K562 (cell line): ENCODE measurements at places on chromosomes 5 and 9. TPM values are rescaled to one million over a fixed set of nuclear protein-coding genes. Genes with fewer than 3 reads are reported as not detected.
A peak's percentile ranks its signal among the peaks of the same experiment; 100 is the strongest.

GRCh38 chr5:131550606-131551005 lies 84.4 kb downstream of the RAPGEF6 start:
- DNase-seq: no peak

DNA sequence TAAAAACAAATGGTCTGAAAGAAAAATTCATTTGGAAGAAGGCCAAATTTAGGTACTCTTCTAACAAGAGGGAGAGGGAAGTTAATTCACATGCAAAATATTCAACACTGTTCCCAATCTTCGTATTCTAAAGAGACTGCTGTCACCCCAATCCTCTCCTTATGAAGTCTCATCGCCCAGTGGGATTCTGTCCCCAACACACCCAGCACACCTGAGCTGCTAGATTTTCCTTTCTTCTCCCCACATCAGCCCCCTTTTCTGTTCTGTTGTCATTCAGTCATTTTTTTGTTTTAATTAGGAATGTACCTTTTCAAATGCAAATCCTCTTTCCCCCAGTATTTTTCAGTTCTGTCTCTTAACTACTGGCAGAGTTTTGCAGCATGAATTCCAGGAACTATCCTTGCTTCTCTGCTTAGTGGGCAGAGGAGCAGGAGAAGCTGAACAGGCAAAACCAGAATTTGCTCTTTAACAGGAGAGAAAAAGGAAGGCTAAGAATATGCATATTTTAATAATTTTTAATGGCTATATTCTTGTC lies 366.9 kb downstream of the MAN2A1 start:
- DNase-seq: no peak

DNA sequence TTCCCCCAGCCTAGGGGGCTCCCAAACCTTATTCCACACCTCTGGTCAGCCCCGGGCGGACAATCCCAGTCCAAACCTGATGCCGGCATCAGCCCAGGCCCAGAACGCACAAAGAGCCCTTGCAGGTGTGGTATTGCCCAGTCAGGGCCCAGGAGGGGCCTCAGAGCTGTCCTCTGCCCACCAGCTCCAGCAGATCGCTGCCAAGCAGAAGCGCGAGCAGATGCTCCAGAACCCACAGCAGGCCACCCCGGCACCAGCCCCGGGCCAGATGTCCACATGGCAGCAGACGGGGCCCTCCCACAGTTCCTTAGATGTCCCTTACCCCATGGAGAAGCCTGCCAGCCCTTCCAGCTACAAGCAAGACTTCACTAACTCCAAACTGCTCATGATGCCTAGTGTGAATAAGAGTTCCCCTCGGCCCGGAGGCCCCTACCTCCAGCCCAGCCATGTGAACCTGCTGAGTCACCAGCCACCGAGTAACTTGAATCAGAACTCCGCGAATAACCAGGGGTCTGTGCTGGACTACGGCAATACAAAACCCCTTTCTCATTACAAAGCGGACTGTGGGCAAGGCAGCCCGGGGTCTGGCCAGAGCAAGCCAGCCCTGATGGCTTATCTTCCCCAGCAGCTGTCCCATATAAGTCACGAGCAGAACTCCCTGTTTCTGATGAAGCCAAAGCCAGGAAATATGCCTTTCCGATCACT lies 27.6 kb upstream of the LTC4S start:
- peak; percentile 73 for DNase-seq

DNA sequence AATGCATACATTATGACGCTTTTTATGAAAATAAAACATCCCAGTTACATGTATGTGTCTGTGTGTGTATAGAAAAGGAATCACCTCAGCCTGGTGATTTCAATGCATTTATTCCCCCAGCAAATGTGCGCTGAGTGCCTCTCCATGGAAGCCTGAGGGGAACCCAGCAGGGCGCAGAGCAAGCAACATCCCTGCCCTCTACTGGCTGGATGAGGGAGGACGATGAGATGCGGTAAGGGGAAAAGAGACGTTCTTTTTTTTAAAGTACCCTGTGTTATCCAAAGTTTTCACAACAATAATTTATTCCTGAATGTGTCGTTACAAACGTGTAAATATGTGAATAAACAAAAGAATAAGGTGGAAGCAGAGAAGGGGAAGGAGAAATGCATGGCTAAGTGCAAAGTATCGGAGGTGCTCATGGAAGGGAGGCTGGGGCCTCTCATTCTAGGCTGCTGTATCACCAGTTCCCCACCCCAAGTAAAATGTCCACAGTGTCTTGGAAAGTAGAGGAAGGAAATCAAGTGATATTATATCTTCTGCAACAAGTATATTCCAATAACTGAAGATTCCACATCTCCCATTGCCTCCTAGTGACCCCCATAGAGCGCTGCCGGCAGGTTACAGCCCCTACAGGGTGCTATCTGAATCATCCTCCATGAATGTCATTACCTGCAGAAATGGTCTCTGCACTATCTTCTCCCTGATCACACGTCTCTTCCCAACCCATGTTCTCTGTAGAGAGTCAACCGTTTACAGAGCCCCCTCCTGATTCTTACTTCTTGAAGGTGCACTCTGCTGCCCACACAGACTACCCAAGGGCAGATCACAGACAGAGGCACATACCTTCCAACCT lies 13.0 kb upstream of the ABLIM3 start:
- peak; percentile 61 for DNase-seq

GRCh38 chr9:83239747-83240146 lies 176.8 kb upstream of the RASEF start:
- no peak for DNase-seq

- no peak for DNase-seq
These were observed 149.7 kb downstream of the SEMA6A start for GRCh38 chr5:116424951-116425350.

GRCh38 chr5:59770953-59771352 lies 122.6 kb downstream of the PDE4D start:
- no peak for DNase-seq

DNA sequence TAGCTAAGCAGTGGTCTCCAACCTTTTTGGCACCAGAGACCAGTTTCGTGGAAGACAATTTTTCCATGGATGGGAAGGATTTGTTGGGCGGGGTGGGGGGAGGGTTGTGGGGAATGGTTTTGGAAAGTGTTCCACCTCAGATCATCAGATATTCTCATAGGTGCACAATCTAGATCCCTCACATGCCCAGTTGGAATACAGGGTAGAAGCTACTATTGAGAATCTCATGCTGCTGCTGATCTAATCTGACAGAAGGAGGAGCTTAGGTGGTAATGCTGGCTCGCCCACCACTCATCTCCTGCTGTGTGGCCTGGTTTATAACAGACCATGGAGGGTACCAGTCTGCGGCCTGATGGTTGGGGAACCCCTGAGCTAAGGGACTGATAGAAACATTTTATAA lies 662.7 kb upstream of the RGMB start:
- no peak for DNase-seq

- no peak for DNase-seq
These were observed 907.1 kb downstream of the MAT2B start for GRCh38 chr5:164412531-164412930.

GRCh38 chr9:70988551-70988950 lies 132.9 kb downstream of the TRPM3 start:
- no peak for DNase-seq

GRCh38 chr5:125225424-125225823 lies 479.0 kb upstream of the ZNF608 start:
- no peak for DNase-seq

DNA sequence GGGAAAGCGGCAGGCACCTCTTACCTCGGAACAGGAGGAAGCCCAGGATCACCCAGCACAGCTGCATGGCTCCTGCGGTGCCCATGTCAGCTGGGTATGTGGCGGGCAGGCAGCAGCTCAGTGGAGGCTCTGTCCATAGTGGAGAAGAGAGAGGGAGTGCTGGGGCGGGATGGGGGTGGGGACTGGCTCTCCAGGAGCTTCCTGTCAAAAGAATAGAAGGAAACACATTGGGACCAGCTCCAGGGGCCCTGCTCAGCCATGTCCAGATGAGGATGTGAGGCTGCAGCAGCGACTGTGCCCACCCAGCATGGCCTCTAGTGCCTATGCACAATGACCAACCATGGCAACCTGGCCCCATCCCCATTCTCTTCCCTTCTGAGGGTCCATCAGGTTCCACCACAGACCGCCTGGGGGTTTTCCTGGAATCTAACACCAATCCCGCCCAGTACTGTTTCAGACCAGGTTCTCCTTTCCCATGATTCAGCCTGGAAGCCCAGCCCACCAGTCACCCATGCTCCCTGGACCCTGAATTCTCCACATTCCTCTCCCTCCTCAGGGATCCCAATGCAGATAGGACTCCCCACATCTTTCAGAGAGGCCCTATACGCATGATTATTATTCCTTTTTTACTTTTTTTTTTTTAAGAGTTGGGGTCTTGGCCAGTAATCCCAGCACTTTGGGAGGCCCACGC lies at the start of gene ECSCR:
Gene ECSCR, minus strand, starts transcription at position 158 of the 691 bp plus-strand sequence. Its CDS starts 73 bp downstream, at position 85.
- DNase-seq: no peak

GRCh38 chr5:39657943-39658342 lies 233.2 kb upstream of the DAB2 start:
- no peak for DNase-seq

DNA sequence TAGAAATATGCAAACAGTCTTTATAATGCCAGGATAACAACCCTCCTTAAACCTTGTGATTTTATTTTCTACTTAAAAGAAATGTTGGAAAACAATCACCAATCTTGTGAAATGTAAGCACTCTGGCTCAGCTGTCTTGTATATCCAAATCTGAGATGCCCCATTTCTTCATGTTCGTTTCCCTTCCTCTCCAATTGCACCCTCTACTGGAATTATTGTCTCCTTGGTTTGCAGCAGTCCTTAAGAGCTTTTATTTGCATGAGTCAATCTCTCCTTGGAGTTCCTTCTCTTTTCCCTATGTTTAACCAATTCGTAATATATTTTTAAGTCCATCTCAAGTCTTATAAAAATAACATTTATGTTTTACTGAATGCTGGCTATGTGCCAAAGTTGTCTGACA lies 362.0 kb upstream of the CDH10 start:
- DNase-seq: no peak

DNA sequence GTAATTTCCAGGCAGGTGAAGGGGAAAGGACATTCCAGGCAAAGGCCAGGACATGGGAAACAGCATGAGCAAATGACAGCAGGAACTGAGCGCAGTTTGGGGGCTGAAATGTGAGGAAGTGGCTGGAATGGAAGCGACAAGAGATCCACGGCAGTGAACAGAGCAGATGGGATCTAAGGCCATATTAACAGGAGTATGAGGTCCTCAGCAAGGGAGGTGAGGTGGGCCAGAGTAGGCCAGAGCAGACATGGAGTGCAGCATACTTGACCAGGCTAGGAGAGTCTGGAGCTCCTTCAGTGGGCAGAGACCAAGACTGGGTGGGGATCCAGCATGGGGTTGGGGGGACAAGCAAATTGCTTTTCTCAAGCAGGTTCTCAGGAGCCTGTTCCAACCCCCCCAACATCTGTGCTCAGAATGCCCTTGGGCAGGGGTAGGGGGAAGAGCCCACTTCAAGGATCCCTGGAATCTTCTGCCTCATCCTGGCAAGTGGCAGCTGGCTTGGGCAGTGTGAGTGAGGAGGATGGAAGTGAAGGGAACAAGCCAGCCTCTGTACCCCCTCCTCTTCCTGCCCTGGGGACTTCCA lies 34.5 kb downstream of the DAB2IP start:
- no peak for DNase-seq

DNA sequence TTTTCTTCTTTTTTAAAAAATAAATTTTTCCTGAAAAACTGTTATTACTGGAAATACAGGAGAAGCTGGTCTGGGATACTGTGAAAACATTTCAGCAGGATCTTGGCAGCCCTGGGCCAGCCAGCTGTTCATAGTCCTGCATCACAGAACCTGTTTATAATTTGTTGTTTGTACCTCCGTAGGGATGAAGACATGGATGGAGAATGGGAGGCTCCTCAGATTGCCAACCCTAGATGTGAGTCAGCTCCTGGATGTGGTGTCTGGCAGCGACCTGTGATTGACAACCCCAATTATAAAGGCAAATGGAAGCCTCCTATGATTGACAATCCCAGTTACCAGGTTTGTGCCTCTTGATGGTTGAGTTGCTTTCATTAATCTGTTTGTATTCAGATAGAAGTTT lies 12.4 kb upstream of the MAML1 start:
- DNase-seq: no peak

DNA sequence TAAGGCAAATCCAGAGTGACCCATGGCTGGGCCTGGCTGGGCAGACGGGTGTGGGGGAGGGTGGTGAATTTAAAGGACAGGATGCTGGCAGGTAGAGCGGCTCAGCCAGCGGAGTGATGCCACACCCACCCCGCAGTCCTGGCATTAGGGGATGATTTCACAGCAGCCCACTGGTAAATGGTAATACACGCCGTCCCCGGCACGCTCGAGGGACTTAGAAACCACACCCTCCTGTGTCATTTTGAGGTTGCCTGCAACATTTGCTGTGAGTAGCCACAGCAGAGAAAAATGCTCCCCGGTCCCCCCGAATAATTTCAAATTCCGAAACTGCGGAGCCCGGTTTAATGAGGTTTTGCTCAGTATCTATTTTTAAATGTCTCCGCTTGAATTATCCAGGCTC lies 71.3 kb upstream of the FCN2 start:
- DNase-seq: no peak

- no peak for DNase-seq
These were observed 70.9 kb downstream of the KCNT1 start for GRCh38 chr9:135772702-135773493.

GRCh38 chr5:159965031-159965837 lies 43.7 kb upstream of the TTC1 start:
- DNase-seq: no peak

- no peak for DNase-seq
These were observed 20.9 kb downstream of the SH3GLB2 start for GRCh38 chr9:129007035-129007765.

GRCh38 chr9:122192261-122192875 lies 32.7 kb downstream of the MORN5 start:
- DNase-seq: no peak

DNA sequence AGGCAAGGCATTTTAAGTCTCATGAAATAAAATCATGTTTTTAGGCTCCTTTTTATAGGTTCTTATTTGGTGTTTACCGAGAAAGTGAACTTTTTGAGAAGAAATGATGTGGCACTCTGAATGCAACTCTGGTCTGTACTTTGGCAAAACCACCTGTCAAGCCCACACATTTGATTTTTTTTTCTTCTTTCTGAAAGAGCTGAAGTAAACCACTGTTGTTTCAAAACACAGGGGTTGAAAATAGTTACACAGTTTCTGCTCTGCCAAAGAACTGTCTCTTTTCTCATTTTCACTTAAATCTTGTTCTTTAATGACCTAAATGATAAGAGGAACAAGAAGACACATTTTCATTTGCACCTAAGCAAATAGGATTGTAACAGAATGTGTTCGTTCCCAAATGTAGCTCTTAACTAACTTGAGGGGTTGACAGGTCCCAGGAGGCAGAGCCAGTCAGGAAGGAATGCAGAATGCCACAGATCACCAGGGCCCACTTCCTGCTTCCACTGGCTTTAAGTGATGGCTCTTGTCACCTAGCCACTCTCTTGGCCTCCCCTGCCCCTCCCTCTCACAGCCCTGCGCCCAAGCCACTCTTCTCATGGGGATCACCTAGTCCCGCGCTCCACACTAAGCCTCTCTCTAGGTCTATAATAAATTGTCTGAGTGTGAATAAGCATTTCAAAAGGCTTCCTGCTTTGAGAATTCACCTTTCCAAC lies 47.3 kb downstream of the MED27 start:
- DNase-seq: no peak

- DNase-seq: peak; percentile 49
These were observed 408.3 kb downstream of the KDM4C start for GRCh38 chr9:7166074-7166473.

CD14 gene
- 0.31 and 0.47 TPM in 2 replicates for total RNA-seq

IFNA21 gene
- total RNA-seq: not detected in 2 replicates

PCDH12 gene
- total RNA-seq: 0.04 TPM in 1 of 2 replicates, not detected in the other

SVEP1 gene
- 0.73 and 0.81 TPM in 2 replicates for total RNA-seq

PLAA gene
- total RNA-seq: 17.9 and 19.2 TPM in 2 replicates

PDE6A gene
- total RNA-seq: not detected in 2 replicates

SPRY4 gene
- 20.0 and 24.2 TPM in 2 replicates for total RNA-seq

SLC4A9 gene
- total RNA-seq: not detected in 2 replicates

BASP1 gene
- 0.18 and 0.22 TPM in 2 replicates for total RNA-seq

GABRA1 gene
- total RNA-seq: not detected in 2 replicates

REEP2 gene
- total RNA-seq: 0.44 and 0.63 TPM in 2 replicates

RMND5B gene
- 53.6 and 54.8 TPM in 2 replicates for total RNA-seq
